ENCODE measurements at places on chromosomes 16 and 17.

DNA sequence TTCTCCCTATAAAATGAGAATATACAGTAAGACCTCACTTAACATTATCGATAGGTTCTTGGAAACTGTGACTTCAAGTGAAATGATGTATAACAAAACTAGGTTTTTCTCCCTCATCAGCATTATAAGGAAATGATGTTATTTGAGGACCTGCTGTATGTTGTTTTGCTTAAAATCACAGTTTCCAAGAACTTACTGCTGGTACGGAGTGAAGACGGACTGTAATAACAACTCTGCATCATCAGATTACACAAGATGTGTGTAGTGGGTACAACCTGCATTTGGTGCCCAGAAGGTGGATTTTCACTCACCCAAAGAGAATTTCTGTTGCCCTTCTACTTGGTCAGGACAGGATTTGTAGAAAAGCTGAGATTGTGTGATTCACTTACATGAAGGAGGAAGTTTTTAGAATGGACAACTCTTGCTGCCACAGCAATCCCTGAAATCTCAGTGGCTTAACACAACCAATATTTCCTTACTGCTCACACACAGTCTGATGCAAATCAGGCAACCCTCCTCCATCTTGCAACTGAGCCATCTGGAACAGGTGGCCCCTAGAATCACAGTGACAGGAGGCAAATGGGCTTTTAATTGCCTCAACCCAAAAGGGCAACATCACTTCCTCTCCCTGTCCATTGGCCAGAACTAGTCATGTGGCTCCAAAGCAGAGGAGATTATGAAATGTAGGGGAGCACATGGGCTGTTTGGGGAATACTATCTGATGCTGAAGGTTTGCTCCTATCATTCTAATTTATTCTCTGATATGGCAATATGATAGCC is 67.6 kb upstream of the CACNG5 start:
- no peak for DNase-seq

DNA sequence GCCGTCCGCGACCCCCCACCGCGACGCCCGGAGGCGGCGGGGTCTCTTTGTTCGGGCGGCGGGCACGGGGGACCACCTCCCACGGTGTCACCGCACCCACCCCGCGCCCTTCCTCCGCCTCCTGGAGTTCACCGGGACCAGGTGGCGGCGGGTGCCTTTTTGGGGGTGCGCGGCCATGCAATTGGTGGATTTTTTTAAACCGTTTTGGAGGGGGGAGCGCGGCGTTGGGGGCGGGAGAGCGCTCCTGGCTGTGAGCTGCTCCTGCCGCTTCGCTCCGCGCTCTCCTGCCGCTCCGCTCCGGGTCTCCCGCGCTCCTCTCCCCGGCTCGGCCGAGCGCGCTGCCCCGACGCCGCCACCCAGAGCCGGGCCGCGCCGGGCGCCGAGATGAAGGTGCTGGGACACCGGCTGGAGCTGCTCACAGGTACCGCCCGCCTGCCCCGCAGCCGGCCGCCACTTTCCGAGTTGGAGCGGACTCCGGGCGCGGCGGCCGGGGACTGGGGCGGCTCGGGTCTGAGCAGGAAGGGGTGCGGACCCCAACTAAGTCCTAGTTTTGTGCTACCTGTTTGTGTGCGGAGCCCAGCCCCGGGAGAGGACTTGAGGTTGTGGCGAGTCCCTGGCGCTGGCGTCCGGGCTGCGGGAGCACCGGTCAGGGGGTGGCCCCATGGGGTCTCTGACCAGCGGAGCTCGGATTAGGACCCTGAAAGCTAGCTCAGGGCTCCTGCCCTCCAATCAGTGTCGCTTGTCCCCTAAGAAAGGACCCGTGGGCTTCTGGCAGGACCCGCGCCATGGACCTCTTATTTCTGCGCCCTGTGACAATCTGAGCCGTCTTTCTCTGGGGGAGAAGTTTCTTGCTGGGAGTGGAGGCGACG is 35.7 kb upstream of the NDRG4 start:
- DNase-seq: no peak

GRCh38 chr17:75390982-75391381 is 14.5 kb downstream of the GRB2 start:
- no peak for DNase-seq

- DNase-seq: no peak
Measured at GRCh38 chr16:67430977-67431774, at the start of gene HSD11B2. TSS of gene HSD11B2 (plus strand) at chr16:67431121. CDS start at chr16:67431249, 128 bp downstream.

DNA sequence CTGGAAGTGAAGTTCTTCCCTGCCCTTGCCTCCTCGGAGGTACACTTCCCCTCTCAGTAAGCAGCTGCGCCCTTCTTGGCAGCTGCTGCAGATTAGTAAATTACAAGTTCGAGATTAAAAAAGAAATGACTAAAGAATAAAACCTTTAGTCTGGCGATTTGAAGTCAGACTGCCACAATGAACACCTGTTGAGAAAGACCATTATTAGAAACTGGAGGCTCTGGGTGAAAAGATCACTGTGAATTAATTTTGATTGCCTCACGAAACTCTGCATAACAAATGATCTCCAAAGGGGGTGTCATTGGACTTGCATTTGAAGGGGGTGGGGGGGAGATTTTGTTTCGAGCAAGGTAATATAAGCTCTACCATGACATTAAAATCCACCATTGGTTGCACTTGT is 39.3 kb downstream of the SALL1 start:
- DNase-seq: no peak

- no peak for DNase-seq
Measured at GRCh38 chr17:77836557-77837041, 121.9 kb upstream of the TNRC6C start.

- DNase-seq: no peak
Measured at GRCh38 chr16:85733839-85734170, 17.1 kb downstream of the C16orf74 start.

DNA sequence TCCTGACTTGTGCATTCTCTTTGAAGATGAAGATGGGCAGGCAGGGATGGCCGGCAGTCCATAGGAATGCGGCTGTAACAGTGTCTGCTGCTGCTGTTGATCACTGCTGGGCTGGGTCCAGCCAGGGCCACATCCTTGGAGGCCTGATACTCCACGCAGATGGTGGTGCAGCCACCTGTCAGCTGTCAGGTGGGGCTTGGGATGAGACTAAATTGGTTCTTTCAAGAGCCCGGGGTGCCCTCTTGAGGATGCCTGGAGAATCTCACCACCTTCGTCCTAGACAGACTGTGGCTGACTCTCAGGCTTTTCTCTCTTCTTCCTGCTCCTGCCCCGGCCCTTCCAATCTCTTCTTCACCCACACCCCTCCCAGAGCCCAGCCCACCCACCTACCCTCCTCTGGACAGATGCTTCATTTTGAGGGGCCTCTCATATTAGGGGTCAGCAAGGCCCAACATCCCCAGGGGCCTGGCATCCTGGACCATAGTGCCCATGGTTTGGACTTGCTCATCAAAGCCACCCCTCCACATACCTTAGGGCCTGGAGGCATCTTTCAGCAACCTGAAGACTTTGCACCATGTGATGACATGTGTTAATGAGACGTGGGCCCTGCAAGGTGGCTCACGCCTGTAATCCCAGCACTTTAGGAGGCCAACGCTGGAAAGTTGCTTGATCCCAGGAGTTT is 19.1 kb downstream of the OSBPL7 start:
- peak; percentile 82 for DNase-seq

GRCh38 chr17:48928876-48929811 is 15.5 kb downstream of the SNF8 start:
- DNase-seq: no peak

DNA sequence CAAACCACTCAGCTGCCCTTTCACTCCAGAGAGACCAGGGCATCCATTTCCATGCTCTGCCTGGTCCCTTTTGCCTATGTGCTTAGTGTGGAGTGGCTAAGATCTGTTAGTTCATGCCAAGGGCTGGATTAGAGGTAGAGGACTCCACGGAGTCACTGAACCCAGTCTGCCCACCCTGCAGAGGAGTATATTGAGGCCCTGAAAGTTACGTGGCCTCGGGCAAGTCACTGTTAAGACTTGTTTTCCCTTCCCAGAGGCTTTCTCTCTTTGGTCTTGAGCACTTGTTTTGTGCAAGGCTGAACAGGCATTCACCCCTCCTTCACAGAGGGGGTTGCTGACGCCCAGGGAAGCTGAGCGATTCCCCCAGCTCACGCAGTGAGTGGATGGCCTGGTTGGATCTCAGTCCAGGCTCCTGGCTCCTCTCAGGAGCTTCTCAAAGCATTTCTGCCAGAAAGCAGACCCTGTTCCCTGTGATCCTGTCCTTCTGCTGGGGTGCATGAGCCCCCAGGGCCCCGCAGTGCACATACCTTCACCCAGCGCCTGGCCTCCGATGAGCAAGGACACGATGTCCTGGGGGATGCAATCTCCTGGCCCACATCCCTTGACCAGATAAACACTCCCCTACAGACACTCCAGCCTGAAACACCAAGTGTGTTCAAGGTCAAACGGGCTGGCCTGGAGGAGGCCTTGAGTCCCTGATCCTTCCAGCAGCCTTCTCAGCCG is 153.4 kb upstream of the GSE1 start:
- no peak for DNase-seq

GRCh38 chr17:40111221-40112128 is 10.3 kb upstream of the MSL1 start:
- DNase-seq: peak; percentile 99

DNA sequence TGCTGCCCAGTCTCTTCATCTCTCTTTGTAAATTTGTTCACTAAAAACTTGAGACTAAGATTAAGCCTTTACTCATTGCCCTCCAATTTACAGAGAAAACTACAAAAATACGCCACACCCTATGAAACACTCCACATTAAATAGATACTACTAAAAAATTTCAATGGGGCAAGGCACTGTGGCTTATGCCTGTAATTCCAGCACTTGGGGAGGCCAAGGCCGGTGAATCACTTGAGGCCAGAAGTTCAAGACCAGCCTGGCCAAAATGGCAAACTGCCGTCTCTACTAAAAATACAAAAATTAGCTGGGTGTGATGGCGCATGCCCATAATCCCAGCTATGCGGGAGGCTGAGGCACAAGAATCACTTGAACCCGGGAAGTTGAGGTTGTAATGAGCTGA is 3.8 kb downstream of the UBE2O start:
- no peak for DNase-seq

GRCh38 chr16:13084331-13084730 is 182.9 kb downstream of the SHISA9 start:
- no peak for DNase-seq

- no peak for DNase-seq
Measured at GRCh38 chr16:58542291-58542690, 27.0 kb downstream of the SETD6 start.

DNA sequence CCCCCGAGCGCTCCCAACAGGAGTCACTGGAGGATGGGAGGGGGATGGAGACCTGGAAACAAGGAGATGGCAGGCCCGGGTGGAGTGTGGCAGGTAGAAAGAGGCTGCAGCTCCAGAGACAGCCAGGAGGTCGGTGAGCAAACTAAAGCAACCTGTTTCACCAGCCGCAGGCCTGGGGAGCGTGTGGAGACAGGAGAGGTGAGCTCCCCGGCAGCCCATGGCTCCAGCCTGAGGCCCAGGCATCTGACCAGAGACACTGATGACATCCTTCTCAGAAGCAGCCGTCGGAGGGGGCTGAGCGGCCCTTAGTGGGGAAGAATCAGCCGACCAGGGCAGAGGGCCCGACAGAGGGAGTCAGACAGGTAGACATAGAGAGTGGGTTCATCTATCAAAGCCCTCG is 165.1 kb downstream of the ZNF423 start:
- no peak for DNase-seq

- DNase-seq: no peak
Measured at GRCh38 chr17:61351745-61352407, 47.8 kb upstream of the TBX2 start.

DNA sequence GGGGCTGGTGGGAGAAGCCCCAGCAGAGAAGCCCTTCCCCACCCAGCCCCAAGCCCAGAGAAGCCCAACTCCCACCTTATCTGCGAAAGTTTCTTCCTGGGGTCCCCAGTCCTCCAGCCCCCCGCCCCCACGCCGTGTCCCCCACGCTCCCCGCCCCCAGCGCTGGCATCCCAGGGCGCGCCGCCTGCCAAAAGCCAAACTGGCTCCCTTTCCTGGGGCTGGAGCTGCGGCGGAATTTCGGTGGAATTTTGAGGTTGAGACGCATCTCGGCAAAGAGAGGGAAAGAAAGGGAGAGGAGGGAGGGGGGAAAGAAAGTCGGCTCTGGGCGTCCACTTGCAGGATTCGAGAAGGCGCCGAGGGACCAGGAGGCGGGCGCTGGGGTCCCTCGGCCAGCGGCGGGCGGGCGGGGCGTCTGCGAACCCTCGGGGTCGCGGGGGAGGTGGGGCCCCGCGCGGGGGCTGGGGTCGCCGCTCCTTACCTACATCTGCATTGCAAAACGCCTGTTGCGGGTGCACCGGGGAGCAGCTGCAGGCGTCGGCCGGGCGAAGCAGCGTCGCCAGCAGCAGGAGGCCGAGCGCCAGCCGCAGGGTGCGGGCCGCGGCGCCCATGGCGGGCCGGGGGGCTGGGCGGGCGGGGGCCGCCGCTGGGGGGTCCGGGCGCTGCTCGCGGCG is 571 bp downstream of the TIMP2 start:
- no peak for DNase-seq

DNA sequence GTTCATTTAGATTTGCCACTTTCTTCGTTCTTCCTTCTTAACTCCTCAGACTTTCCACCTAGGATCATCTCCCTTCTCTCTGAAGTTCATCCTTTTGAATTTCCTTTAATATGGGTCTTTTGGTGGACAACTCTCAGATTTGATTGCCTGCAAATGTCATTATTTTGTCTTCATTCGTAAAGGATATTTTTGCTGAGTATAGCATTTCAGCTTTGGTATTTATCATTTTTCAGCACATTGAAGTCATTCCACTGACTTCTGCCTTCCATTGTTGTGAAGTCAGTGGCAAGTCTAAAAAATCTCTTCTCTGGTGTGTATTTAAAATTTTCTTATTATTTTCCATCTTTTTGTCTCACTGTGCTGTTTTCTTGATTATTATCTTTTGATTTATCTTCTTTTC is 45.4 kb downstream of the GAN start:
- no peak for DNase-seq

- DNase-seq: no peak
Measured at GRCh38 chr17:9817086-9817485, 4.8 kb downstream of the GSG1L2 start.

DNA sequence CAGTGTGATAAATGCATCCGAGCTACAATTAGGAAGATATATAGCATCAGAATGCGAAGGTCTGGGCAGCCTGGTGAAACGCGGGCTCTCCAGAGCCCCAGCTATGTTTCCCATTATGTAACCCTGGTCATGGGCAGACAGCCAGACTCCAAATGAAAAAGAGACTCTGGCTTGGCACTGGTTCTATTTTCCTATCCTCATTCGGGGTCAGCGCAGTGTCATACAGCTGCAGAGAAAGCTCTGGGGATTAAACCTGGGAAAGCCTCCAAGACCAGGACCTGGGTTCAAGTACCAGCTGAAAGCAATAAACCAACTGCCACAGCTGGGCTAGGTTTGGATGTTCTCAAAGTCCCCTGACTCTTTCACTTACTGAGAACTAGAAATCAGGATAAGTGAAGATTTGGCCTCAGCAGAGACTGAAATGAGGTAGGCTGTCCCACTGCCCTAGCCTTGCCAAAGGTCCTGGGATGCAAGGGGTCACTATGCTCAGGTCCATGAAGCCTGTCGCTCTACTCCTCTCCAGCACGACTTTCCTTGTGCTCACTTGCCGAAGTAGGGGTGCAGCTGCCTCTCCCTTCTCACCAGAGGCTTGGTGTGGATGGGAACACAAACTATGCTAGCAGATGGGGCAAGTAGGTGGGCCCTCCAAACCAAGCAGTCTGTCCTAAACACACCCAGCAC is 123.8 kb downstream of the SMG6 start:
- no peak for DNase-seq
